ENCODE measurements at places on chromosomes 13 and 19.

DNA sequence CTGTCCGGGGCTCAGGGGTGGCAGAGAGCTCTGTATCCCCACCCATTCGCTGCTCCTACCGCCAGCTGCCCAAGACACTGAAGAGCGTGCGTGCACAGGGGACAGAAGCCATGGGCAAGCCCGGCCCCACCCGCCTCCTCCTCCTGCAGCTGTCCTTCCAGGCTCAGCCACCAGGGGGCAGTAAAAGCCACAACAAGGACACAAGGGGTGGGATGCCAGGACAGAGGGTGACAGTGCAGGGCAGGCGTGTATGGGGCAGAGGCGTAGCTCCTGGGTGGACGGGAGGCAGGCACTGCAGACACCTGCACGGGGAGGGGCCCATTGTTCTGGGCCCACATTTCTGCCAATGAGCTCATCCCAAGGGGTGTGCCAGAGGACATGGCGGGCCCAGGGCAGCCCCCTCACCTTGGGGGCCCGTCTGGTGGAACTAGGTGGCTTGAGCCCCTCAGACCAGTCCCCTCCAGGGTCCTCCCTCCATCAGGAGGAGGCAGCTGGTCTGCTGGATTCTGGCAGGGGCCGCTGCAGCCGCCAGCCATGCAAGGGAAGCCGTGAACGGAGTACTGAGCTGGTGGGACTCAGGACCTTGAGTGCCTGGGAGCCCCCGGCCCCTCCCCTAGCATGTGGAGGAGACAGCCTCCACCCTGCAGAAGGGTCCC lies 61.2 kb downstream of the MLLT1 start:
- peak; percentile 74 for DNase-seq

- peak; percentile 82 for DNase-seq
These were observed 2.3 kb upstream of the TMEM91 start for GRCh38 chr19:41373993-41374392.

DNA sequence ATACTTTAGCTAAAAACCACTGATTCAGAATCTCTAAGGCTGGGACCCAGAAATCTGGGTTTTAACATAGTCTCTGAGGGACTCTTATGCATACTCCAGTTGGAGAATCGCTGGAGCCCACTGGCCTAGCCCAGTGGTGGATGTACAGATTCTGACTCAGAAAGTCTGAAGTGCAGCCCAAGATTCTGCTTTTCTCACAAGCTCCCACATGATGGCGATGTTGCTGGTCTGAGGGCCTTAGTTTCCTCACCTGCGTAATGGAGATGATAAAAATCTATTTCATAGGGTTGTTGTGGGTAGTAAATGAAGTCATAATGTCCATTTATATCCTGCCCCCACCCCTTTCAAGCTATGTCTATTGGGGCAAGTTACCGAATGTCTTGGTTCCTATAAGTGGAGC lies 7.7 kb upstream of the CDADC1 start:
- DNase-seq, result peak; percentile 23

GRCh38 chr13:21777813-21778212 lies 106.9 kb downstream of the FGF9 start:
- no peak for DNase-seq

DNA sequence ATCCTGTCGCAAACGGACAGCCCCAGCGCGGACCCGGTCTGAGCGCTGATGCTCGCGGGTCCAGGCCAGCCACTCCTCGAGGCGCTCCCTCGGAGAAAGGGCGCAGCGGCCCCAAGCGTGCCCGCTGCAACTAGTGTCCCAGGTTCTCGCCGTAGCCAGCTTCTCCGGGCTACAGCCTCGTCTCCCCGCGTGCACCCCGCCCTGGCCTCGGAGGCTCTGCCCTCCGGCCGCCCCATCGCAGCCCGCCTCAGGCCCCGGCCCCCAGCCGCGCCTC lies 487 bp downstream of the FLT1 start:
- DNase-seq, result no peak

DNA sequence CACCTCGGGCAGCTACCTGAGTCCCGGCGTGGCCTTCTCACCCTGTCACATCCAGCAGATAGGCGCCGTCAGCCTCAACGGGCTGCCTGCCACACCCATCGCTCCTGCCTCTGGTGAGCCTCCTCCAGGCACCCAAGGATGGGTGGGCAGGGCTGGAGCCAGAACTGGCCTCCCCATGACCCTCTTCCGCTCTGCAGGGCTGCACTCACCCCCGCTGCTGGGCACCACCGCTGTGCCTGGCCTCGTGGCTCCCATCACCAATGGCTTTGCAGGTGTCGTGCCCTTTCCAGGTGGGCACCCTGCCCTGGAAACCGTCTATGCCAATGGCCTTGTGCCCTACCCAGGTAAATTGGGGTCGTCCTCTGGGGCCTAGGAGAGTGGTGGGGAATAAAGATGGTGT lies 57.7 kb downstream of the CELF5 start:
- DNase-seq, result no peak

DNA sequence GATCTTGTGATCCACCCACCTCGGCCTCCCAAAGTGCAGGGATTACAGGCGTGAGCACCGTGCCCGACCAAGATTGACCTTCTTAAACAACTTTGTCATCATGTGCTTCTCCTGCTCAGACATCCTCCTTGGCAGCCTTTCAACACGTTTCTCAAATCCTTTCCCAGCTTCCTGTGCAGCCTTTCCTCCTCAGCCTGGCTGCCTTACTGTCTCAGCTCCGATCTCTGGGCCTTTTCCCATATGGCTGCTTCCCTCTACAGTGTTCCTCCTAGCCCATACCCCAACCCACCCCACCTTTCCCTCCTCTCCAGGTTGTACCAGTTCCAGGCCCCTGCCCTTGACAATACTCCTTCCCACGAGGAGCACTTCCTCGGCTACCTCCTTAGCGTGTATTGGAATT lies 7.2 kb downstream of the PHF11 start:
- DNase-seq, result peak; percentile 43

- DNase-seq, result no peak
These were observed 18.2 kb upstream of the IGFL1 start for GRCh38 chr19:46211201-46211881.

GRCh38 chr19:44752816-44753625 lies 4.5 kb downstream of the BCL3 start:
- peak; percentile 96 for DNase-seq

DNA sequence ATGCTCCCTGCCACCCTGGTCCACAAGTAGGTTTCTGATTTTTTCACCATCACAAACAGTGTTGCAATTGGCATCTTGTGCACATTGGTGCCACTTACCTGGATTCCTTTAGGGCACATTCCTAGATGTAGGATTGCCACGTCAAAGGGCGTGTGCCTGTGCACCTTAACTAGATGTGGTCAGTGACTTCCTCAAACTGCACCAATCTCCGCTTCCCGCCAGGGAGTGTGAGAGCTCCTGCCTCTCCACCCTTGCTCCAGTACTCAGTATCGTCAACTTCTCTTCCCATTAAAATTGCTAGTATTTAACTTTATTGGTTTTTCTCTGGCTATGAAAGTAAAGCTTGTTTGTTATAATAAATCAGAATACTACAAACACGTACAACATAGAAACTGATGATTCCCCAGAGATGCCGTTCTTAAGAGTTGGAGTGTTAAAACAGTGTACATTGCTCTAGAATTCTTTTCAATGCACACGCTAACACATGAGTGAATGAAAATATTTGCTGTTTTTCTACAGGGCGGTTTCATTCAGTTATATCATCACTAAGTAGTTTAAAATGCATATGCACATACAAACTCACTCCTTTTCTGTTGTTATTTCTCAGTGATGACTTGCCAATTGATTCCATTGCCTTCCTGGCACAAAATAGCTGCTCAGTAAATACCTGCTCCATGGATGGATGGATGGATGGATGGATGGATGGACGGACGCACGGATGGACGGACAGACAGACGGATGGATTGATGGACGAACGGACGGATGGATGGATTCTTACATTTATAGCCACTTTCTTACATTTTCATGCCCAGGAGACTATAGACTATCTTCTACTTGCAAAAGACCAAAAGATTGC lies 23.4 kb downstream of the CCNE1 start:
- DNase-seq, result no peak

GRCh38 chr19:45595814-45596213 lies 6.2 kb downstream of the GPR4 start:
- DNase-seq, result no peak

- peak; percentile 38 for DNase-seq
These were observed 19.0 kb downstream of the CCDC8 start for GRCh38 chr19:46394402-46394797.

DNA sequence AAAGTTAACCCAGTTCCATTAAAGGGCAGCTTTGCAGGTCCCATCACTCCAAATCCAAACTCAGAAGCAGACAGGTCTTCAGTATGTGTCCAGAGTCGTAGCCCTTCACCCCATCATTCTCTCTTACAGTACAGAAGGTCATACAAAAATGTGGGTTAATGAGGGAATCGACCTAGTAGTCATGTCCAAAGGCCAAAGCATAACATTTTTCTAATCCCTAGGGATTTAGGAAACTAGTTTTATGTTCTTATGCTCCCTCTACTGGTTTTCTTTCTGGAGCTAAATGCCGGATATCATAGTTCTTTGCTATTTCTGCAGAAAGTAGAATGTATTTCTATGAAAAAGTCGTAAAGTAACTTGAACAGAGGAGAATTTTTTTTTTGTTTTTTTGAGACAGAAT lies 72.2 kb downstream of the DHRS12 start:
- DNase-seq, result peak; percentile 69

GRCh38 chr13:40186041-40186440 lies 480.4 kb downstream of the FOXO1 start:
- no peak for DNase-seq

GRCh38 chr13:31200637-31200971 lies 829 bp downstream of the B3GLCT start:
- DNase-seq, result no peak

- no peak for DNase-seq
These were observed 24.6 kb downstream of the CCNE1 start for GRCh38 chr19:29836409-29836825.

DNA sequence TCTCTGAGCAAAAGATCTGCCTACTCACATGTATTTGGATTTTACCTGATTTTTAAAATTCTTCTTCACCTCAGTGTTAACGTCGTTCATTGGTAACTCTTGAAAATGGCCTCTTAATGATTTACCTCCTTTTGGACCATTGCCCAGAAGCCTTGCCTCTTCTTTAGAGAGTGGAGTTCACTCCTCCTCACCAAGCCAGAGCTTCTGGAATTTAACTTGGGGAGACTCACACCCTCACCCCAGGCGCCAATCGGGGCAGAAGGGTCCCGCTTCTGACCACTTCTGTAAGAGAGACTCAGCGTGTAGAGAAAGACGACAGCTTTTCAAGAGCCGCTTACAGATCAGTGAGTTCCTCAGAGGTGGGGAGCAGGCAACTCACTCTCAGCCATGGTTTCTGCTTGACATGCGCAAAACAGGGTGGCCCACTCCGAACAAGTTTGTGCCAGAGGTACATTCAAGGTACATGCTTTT lies 2.7 kb downstream of the PNMA8C start:
- DNase-seq, result peak; percentile 35

DNA sequence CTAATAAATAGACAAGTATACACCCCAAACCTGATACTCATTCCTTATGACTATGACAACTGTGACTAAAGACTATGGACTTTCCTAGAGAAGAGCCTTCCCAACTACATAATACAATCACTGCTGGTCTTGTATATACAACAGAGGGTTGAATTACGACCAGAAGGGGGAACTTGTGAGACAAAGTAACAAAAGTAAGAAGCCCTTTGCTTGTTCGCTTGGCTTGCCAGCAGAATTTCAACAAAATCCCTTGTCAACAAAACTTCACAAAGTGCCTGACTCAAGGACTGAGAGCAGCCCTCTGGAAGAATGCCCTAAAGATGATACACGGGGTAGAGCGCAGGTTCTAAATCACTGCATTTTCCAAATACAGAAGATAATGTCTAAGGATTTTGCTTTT lies 99.4 kb downstream of the WASF3 start:
- DNase-seq, result no peak

- no peak for DNase-seq
These were observed 22.8 kb upstream of the ZNF254 start for GRCh38 chr19:24064175-24064574.

DNA sequence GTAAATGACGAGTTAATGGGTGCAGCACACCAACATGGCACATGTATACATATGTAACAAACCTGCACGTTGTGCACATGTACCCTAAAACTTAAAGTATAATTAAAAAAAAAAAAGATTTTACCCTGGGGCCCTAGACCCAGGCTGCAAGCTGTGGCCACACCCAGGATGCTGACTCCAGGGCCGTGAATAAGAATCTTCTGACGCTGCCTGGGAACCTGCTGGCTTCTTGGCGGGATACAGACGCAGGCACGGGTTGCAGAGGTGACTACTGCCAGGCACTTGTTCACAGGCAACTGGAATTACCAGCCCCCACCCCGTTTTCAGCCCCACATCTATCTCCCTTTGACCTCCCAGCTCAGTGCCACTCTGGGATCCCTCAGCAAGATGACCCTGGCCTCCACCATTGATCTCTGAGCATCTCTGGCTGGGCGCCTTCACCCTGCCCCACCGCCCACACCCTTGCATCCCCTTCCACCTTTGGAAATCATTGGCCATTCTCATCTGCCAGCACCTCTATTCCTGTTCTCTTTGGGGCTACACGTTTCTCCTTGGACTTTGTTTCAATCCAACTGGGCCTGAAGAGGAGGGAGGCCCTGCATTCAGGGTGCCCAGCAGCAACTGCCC lies 21.1 kb upstream of the CFAP97D2 start:
- DNase-seq, result no peak

- no peak for DNase-seq
These were observed 161.7 kb downstream of the TEX29 start for GRCh38 chr13:111482126-111482525.

DNA sequence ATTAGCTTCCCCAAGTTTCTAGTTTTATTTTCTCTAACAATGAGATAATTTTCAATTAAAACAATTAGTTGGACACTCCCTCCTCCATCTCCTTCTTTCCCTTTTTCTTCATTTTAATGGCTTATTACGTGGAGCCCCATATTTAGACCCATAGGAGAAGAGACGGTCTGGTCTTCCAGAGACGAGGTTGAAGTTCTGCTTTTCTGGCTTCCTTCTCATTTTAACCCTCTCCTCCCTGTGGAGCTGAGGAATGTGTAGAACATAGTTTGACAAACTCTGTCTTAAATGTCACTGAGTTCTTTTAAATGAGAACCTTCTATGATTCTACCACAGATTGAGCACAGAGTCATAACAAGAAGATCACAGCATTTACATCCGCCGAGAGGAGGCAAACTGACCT lies 86.8 kb downstream of the EDNRB start:
- no peak for DNase-seq

- peak; percentile 87 for DNase-seq
These were observed 9.3 kb upstream of the SYT5 start for GRCh38 chr19:55189403-55189835.

DNA sequence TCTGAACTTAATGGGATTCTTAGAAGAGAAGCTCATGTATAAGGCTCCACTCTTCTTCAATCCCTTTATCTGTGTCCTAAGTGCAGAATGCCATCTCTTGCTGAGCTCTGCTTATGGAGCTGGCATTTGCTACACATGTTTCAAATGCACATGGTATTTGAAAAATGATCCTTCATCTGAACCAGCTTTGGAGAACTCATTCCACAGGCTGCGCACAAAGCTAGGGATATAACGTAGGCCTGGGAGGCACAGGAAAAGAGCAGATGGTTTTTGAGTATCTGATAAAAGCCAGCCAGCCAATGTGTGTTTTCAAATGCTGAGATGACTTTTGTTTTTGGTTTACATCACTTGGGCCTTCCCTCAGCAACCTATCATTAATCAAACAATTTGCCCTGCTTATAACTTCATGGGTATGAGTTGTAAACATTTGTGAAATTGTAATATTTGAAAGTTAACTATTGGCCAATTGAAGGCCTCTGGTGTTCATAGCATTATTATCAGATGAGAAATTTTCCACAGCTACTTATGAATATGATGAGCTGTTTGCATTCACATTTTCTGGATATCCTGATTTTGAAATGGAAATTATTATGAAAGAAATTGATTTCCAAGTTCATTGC lies 729.0 kb downstream of the FGF9 start:
- no peak for DNase-seq
